Right renal cortex interstitium (tissue), 3 donors: ENCODE measurements at places on chromosomes 3 and 15.

DNA sequence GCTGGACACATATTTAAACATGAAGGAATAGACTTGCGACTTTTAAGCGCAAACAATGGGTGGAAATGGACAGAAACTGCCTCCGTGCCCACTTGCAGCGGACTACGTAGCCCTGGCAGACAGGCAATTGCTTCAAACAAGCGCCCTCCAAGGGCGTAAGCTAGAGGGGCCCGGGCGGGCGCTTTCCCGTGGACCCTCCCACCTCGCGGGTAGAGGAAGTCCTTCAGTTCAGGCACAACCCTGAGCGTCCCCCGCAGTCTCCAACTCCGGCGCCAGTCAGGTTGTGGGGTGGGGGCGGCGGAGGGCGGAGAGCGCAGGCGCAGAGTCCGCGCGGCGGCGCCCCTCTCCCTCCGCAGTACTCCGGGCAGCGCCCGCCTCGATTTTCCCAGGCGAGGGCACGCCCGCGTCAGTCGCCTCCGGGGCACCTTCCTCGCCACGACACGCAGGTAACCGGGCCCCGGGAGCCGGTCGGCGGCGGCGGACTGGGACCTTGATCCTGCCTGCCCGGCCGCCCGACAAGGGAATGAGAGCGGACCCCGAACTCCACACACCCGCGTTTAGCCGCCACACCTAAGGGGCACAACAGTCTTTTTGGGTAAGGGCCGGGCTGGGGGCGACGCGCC, at the start of gene SLC35G2:
SLC35G2 (plus strand) TSS at position 358 of the 623 bp plus-strand sequence. CDS start 35,335 bp downstream, outside the sequence.
- DNase-seq, result no peak

DNA sequence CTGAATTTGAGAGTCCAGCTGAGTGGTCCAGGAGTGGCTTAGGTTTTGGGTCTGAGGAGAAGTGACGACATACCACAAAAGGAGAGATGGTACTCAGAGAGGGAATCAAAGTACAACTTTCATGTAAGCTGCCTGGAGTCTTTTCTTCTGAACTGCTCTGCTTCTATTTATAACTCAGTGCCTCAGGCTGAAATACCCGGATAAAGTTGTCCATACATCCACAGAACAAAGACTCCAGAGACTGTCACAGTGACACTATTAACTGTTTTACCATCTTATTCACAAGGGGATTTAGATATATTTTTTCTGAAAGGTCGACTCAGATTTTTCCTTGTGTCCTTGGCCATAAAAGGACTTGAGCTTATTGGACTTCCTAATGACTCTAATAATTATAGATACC, 264.3 kb upstream of the DNAJC19 start:
- no peak for DNase-seq

- peak; percentile 62 for DNase-seq
Observed at GRCh38 chr3:56467108-56467507, 1.2 kb downstream of the ERC2 start.

DNA sequence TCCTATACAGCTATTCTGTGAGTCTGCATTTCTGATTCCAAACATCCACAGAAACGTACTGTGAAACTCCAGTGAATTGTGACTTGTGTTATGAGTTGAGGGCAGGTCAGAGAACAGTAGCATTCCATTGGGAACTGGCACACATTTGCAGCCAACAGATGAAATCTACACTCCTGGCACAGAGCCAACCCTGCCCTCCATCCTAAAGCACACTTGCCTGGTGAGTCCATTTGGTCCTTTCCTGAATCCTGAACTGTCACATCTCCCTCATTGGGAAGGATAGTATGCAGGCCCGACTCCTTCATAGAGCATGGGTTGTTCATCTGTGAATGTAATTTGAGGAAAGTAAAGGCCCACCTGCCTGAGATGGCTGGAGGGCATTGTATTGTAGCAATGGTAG, 314.3 kb upstream of the RASGRP1 start:
- no peak for DNase-seq

GRCh38 chr15:42788725-42789124, 51.8 kb upstream of the CDAN1 start:
- DNase-seq, result no peak

GRCh38 chr15:35023804-35024203, 35.7 kb upstream of the ZNF770 start:
- no peak for DNase-seq
